ENCODE measurements at places on chromosomes 1 and 21.
A peak's percentile ranks its signal among the peaks of the same experiment; 100 is the strongest.

DNA sequence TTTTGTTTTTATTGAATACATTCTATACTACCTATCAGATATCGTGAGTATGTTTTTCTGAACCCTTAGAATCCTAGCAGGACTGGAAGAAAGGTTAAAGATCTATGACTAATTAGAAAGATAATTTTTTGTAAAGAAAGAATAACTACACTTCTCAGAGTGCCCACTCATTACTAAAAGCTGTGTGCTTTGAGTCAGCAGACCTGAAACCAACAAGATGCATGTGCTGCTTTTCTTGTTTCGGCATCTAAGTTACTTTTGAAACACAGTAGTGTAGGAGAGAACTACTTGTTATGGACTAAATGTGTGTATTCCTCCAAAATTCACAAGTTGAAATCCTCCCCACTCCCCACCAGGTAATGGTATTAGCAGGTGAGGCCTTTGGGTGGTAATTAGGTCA lies 127.8 kb upstream of the ESRRG start:
- no peak for DNase-seq

DNA sequence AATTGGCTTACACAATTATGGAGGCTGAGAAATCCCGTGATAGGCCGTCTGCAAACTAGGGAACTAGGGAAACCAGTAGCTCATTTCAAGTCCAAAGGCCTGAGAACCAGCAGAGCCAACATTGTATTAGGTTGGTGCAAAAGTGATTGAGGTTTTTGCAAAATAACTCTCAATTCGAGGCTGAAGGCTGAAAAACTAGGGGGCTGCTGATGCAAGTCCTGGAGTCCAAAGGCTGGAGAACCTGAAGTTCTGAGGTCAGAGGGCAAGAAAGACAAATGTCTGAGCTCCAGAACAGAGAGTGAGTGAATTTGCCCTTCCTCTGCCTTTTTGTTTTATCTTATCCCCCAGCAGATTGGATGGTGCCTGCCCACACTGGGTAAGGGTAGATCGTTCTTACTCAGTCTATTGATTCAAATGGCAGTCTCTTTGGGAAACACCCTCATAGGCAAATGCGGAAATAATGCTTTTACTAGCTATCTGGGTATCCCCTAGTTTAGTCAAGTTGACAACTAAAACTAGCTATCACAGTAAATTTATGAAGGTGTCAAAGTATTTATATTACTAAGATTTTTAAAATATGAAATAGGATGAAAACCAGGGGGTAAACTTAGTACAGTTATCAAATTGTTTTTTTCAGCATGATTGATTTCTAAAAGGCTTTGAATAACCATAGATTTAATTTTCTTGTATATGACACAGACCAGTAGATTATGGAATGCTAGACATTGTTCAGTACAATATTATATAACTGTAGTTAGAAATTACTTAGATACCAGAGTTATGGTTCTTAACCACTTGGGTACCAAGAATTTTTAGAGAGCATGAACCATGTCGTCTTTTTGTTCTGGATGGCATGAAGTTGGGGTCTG lies 15.4 kb downstream of the RABGAP1L start:
- no peak for DNase-seq

DNA sequence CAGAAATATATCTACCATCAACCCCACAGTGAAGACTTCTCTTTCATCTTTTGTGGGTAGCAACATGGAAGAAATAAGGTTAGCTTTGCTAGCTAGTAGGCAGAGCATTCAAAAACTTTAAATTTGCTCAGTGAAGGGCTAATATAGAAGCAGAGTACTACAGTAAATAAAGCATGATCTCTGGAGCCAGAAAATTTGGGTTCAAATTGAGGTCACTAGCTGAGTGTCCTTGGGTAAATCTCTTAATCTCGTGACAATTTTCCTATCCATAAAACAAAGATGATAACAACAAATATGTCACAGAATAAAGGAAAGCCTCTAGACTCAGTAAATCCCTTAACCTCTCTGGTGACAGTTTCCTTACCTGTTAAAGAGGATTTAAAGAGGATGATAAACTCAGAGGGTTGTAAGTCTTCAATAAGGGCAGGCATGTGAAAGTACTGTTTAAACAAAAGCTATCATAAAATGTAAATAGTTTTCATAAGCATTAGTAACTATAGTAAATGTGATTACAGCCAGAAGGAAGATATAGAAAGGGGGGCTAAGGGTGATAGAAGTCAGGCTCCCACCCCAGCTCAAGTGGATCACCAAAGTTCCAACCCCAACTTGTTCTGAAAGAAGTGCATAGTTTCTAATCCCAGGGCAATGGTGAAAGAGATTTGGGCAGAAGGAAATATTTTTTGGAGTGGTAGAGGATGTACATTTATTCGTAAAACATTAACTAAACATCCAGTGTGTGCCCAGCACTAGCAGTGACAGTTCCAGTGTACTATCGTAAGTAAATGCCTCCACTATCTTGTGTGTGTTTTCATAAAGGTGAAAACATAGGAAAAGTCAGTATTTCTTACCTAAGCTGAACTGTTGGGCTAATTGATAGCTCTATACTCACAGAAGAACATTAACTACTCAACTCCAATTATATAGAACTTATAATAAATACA lies 24.8 kb downstream of the TM2D1 start:
- DNase-seq, result peak; percentile 52

- DNase-seq, result no peak
Observed at GRCh38 chr1:208300084-208300770, 56.0 kb upstream of the PLXNA2 start.

DNA sequence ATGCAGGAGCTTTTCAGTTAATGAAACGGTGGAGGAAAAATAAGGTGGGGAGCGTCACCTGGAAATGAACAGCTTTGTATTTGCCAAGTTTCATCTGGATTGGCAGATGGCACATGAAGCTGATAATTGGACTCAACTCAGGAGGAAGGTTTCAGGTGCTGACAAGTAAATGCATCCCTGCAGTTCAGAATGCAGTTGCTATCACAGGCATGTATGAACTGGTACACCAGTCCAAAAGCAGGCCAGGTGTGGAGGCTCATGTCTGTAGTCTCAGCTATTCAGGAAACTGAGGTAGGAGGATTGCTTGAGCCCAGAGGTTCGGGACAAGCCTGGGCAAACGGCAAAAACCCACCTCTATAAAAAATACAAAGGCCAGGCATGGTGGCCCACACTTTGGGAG lies 15.5 kb downstream of the DEGS1 start:
- DNase-seq, result no peak

DNA sequence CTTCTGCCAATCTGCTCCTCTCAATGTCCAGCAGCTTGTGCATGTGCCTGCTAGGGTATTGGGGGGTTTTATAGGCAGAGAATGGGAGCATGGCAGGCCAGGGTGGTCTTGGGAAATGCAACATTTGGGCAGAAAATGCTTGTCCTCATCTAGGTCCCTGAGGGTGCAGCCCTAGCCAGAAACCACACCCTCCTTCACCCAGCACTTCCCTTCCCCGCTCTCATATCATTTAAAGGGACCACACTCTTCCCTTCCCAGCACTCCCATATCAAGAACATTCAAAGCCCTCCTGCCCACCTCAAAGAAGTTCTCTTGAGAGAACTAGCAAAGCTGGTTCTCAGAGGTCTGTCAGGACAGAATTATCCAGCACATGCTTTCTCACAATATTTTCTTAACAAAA lies 62.1 kb downstream of the HSD3B1 start:
- no peak for DNase-seq

- peak; percentile 61 for DNase-seq
Observed at GRCh38 chr1:52365071-52365745, 797 bp downstream of the CC2D1B start.

DNA sequence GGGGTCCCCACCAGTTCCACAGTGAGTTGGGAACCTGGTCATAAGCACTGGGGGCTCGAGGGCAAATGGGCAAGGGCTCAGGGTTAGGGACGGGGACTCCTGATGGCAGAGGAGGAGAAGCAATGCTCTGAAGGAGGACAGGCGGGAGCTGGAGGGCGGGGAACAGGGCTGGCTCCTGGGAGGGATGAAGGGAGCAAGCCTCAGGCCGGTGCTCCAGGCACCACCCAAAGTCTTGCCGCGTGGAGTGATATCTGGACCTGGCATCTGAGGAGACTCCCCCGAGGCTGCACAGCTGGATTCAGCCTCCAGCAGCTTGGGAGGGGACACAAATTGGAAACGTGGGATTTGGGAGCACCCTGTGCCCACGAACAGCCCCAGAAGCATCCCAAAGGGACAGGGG lies 11.0 kb downstream of the MEGF6 start:
- DNase-seq, result no peak

- no peak for DNase-seq
Observed at GRCh38 chr1:16156848-16157495, 1.1 kb upstream of the EPHA2 start.

- DNase-seq, result no peak
Observed at GRCh38 chr1:172394811-172395210, 25.7 kb upstream of the C1orf105 start.

DNA sequence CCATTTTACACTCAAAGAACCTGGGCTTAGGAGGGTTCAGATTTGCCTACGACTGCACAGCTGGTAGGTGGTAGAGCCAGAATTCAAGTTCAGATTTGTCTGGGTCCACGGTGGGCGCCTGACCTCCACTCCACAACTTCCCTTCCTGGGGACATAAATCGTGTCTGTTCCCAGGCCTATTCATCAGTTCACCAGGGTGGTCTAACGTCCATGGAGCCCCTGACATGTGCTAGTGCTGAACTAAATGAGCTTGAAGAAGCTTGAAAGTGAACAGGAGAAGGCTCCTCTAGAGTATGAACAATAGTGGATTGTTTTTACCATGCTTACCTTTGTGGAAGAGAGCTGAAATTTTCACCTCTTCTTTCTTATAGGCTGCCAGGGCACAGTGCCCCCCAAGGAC lies 32.5 kb upstream of the KIF1B start:
- DNase-seq, result no peak

DNA sequence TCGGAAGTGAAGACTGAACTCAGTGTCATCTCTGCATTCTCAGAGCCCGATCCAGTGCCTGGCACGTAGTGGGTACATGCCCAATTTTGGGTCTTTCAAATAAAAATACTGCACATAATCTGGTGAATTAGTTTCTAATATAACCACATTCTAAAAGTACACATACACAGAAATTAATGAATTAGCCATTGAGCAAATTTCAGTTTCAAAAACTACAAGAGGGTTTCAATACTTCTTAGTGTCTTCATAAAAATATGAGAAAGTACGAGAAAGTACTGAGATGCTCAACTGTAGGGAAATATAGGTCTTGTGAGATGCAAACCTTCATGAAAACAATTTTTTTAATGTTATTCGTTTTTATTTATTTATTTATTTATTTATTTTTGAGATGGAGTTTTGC lies 86.9 kb downstream of the SMYD2 start:
- DNase-seq, result no peak

GRCh38 chr1:196611873-196612272 lies 3.6 kb upstream of the KCNT2 start:
- DNase-seq, result no peak

DNA sequence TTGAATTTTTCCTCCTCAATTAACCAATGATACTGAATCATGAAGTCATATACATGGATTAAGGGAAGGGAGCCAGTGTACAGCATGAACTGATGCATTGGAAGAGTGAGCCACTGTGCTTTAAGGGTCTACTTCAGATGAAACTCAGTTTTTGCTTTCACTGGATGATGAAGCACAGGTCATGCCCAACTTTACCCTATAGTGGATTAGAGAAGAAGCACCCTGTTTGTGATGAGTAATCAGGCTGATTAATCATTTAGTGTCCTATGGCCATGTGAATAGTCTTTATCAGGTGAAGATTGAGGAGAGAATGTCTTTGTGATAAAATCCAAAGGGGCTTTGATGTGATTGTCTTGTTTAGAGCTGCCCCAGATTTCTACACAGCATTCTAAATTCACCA lies 24.7 kb upstream of the LAMC1 start:
- DNase-seq, result no peak

GRCh38 chr1:182586380-182586779 lies 2.7 kb downstream of the RNASEL start:
- no peak for DNase-seq

- no peak for DNase-seq
Observed at GRCh38 chr1:206668874-206669410, 15.8 kb upstream of the MAPKAPK2 start.

- no peak for DNase-seq
Observed at GRCh38 chr1:63041660-63042059, 257.7 kb downstream of the ATG4C start.

GRCh38 chr21:41226853-41227252 lies 58.9 kb downstream of the BACE2 start:
- DNase-seq, result no peak

DNA sequence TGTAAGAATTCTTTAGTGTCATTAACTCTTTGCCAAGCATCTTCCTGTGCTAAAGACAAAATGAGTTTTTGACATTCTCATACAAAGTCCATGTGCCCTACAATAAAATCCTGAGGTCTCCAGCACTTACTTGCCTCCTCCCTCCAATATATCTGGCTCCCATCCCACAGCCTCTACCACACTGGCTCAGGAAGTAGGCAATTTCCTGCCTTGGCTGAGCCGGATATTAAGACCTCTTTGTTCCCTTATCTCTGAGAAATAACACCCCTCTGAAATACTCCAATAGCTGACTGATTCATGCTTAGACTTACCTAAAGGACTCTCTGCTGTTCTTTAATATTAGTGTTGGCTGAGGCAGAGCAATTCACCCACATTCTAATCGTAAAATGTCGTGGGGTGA lies 37.6 kb upstream of the GORAB start:
- peak; percentile 32 for DNase-seq

DNA sequence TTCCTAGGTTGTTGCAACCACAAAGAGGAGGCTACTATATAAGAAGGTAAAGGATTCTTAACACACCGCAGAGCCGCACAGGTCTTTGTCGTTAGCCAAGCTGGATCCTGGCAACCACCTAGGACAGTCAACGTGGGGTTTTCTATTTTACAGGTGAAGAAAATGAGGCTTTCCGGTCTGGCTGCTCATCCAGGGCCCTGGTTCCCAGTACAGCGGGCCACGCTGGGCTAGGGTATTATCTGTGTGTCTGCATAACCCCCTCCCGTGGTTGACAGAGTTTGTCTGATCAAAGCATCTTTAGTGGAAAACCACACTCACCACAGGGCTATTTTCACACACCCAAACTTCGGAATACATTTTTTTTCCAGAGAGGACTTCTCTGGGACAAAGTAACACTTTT lies 39.0 kb upstream of the PDE9A start:
- DNase-seq, result no peak

- DNase-seq, result no peak
Observed at GRCh38 chr1:201970334-201971159, 11.9 kb upstream of the RNPEP start.

- peak; percentile 4 for DNase-seq
Observed at GRCh38 chr1:208683141-208683540, 439.0 kb upstream of the PLXNA2 start.

GRCh38 chr1:178934546-178934945 lies 63.7 kb upstream of the ANGPTL1 start:
- DNase-seq, result no peak

GRCh38 chr1:111399792-111400610 lies 27.5 kb downstream of the OVGP1 start:
- peak; percentile 58 for DNase-seq

- DNase-seq, result peak; percentile 0
Observed at GRCh38 chr1:105172788-105173187, 1423.1 kb downstream of the AMY1C start.

- DNase-seq, result no peak
Observed at GRCh38 chr1:241592273-241592958, 47.8 kb downstream of the CHML start.

- no peak for DNase-seq
Observed at GRCh38 chr1:45836451-45836850, 33.0 kb downstream of the MAST2 start.

- no peak for DNase-seq
Observed at GRCh38 chr21:14678973-14679574, 133.0 kb upstream of the SAMSN1 start.

GRCh38 chr1:236639686-236640085 lies 35.4 kb upstream of the HEATR1 start:
- peak; percentile 84 for DNase-seq

Data from muscle of leg (tissue), 16 donors.